Activated T-cell treated with anti-CD3 and anti-CD28 coated beads, Interleukin-2, amount 50 U/mL, for 24 hours (primary cell): ENCODE measurements at places on chromosomes 16 and 17.

DNA sequence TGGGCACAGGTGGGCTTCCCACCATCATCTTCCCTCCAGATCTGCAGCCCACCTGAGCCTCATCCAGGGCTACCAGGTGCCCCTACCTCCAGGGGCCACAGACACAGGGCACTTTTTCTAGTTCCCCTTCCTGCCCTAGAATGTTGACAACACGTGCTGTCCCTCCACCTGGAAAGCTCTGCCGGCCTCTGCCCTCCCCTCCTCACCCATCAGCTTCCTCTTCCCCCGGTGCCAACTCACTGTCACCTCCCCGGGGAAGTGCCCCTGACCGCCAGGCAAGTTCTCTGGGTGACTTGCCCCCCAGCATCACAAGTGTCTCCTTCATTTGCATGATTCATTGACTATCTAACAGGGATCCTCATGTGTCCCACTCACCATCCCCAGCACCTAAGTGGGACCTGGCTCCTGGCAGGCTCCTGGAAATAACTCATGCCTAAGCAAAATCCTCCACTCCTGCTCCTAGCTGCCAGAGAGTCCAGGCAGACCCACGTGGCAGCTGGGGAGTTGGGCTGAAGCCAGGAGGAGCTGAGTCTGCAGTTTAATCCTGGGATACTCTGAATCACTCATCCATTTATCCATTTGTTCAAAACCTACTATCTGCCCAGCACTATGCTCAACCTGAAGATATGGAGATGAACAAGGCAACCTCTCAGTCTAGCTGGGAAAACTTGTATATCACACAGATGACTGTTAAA, 304.4 kb downstream of the FOXL1 start:
- no peak overlapping the region for H3K27ac ChIP-seq
- H3K4me1 ChIP-seq: no peaks in the 10 kb centered on the region
- no peak overlapping the region for H3K4me3 ChIP-seq

DNA sequence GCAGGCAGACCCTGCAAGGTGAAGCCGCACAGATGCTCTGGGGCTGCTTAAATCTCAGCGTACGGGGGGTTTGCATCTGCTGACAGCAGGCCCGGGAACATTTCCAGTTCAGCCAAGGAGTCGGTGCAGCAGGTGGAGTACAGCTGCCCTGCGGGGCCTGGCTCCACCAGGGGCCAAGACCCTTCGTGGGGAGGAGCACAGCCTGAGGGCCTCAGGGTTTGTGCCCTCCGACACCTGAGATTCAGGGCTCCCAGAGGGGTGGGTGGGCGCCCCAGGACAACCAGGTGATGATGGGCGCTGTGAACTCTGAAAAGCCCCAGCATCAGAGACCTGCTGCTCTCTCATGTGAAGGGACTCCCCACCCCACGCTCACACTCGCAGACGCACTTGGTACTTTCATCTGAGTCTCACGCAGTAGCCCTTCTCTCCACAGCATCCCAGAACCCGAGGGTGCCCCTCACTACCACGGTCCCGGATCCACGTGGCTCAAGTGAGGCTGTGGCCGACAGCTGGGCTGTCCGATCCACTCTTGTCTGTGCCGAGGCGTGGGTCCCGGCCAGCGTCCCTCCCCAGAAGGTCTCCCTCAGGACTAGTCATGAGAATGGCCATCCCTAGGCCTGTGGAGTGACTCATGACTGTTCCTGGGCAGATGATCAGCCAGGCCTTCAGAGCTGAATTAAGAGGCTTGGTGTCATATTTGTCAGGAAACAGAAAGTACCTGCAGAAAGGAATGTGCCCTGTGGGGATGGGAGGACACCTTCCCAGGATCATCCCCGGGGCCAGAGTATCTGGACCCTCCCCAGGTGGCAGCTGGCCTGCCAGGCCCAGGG, 29.6 kb downstream of the ACSF3 start:
- peaks cover 77% of the 10 kb centered on the region for H3K36me3 ChIP-seq
- no peak for DNase-seq
- peaks cover 36% of the 10 kb centered on the region for H3K4me1 ChIP-seq
- H3K27ac ChIP-seq: peak overlapping the region; percentile 71
- no peak overlapping the region for H3K4me3 ChIP-seq

- H3K4me3 ChIP-seq: no peak overlapping the region
- no peaks in the 10 kb centered on the region for H3K36me3 ChIP-seq
- no peak overlapping the region for H3K27ac ChIP-seq
- no peak for DNase-seq
- H3K4me1 ChIP-seq: peaks cover 3% of the 10 kb centered on the region
These were observed 82.5 kb downstream of the ZDHHC7 start for GRCh38 chr16:84928679-84929420.

DNA sequence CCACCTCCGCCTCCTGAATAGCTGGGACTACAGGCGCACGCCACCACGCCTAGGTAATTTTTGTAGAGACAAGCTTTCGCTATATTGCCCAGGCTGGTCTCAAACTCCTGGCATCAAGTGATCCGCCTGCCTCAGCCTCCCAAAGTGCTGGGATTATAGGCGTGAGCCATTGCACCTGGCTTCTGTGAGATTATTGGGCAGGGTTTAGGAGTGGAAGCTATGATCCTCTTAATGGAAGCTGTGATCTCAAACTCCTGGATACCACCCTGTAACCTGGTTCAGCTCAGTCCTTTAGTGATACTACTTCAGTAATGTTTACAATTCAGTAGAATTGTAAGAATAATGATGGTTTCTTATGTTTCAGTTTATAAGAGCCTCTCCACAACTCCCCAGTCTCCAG, 14.1 kb downstream of the NFE2L1 start:
- H3K4me3 ChIP-seq: no peak overlapping the region
- no peak for DNase-seq
- H3K36me3 ChIP-seq: peaks cover 94% of the 10 kb centered on the region

DNA sequence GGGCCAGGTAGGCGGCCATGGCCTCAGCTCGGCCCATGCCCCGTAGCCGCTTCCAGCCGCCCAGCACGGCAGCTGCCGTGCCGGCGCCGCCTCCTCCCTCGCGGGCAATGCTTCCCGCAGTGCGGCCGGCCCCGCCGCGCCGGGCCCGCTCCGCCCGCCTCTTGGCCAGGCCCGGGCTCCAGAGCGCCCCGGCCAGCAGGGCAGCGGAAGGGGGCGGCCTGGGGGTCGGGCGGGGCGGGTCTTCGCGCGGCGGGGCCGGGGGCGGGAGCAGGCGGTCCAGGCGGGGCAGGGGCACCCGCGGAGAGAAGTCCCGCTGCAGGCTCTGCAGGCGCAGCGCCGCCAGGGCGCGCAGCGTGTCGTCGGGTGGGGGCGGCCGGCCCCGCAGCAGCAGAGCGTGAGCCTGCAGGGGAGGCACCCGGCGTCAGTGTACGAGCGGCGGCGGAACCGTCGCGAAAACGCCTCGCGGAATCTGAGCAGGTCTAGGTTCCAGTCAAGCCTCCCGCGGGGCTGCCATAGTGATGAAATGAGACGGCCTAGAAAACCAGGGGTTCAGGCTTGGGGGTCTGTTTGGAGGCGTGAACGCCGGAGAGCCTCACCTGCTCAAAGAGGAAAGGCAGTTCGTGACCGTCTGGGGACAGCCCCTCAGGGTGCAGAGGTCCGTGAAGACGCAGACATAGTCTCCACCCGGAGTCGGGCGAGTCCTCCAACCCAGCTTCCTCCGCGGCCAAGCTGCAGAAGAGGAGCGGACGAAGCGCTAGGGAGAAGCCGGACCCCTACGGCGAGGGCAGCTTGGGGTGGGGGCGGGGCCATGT, 6.6 kb downstream of the PLEKHH3 start:
- no peak overlapping the region for H3K27ac ChIP-seq
- H3K36me3 ChIP-seq: peaks cover 18% of the 10 kb centered on the region
- peaks cover 54% of the 10 kb centered on the region for H3K27me3 ChIP-seq
- H3K4me1 ChIP-seq: peaks cover 25% of the 10 kb centered on the region
